ENCODE measurements at places on chromosomes 2 and 18.

DNA sequence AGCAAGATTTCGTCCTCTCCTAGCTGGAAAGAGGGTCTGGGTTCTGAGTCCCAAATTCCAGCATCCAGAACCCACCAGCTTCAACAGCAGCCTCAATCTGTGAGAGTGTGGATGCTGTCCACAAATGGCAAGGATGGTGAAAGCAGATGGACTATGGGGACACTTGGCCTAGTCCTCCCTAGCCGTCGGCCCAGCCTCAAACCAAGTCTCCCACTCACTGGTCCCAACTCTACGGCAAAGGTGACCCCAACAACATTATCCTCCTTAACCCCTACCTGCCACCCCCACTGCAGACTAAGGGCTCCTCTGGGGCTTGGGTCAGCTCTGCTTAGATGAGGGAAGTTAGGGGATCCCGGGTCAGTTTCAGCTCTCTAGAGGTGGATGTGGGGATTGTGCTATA, 57.3 kb downstream of the TNS1 start:
- no peak for DNase-seq

DNA sequence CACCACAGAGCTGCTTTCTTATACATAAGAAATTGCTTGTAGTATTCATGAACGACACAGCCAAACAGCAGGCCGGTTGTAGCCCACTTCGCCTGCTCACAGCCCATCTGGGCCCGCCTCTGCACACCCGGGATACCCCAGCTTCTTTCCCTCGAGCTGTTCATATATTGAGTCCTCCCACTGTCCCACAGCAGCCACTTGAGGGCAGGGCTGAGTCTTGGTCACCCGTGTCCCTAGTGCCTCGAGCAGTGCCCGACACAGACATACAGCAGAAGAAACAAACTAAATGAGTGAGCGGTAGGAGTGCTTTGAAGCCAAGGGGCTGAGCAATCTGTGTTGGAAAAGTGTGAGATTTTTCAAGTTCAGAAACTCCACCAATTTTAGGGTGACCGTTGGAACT, 251.4 kb downstream of the KLHL29 start:
- DNase-seq, result no peak

DNA sequence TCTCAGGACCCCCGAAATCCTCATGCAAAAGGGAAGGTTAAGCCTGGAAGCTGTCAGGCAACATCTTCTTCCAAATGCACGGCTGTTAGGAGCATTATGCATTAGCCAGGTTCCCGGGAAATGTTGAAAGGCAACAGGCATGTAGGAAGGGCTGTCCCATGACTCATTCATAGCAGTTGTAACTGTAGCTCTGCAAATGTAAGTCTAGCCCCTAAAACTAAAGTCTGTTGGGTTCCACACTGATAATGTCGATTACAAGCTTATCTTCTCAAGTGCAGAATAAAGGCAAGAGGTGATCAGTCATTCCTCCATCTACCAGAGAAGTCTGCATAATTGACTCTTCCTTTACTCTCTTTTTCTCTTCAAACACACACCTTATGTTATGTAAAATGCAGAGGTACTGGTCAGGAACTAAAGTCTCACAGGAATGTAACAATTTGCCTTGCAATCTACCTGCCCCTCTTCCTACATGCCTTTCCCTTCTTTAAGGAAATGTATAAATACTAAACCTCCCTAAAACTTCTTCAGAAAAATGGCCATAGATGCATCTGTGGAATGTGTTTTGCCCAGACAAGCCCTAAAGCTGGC, 99.8 kb downstream of the AKAIN1 start:
- no peak for DNase-seq

DNA sequence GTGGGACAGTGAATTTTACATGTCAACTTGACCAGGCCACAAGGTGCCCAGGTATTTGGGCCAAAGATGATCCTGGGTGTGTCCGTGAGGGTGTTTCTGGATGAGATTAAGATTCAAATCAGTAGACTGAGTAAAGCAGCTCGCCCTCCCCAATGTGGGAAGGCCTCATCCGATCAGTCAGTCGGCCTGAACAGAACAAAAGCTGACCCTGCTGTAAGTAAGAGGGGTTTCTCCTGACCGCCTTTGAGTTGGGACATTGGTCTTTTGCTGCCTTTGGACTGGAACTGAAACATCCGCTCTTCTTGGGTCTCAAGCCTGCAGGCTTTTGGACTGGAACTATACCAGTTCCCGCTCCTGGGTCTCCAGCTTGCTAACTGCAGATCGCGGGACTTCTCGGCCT, 233.3 kb downstream of the KLHL29 start:
- DNase-seq, result no peak

GRCh38 chr2:120141300-120142069, 81.7 kb downstream of the TMEM185B start:
- no peak for DNase-seq

- no peak for DNase-seq
Measured at GRCh38 chr2:95061119-95061512, 35.6 kb downstream of the MAL start.

DNA sequence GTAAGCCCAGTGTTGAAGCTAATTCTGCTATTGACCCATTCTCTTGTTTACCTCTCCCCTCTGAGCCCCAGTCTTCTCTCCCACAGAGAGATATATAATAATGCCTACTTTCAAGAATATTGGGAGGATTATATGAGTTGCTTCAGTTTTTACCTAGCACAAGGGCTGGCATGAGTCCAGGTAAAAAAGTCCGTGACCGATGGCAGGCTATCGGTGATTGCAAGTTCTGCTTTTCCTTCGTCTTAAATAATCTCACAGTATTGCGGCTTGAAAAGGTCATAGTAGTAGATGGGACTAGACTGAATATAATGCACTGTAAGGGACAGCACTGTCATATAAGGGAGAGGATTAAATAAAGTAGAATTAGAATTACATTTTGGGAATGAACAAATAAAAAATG, 77.6 kb downstream of the KIF5C start:
- no peak for DNase-seq

GRCh38 chr2:106143495-106144215, 50.4 kb downstream of the UXS1 start:
- DNase-seq, result no peak

GRCh38 chr2:237322564-237322963, 91.4 kb downstream of the COL6A3 start:
- no peak for DNase-seq

DNA sequence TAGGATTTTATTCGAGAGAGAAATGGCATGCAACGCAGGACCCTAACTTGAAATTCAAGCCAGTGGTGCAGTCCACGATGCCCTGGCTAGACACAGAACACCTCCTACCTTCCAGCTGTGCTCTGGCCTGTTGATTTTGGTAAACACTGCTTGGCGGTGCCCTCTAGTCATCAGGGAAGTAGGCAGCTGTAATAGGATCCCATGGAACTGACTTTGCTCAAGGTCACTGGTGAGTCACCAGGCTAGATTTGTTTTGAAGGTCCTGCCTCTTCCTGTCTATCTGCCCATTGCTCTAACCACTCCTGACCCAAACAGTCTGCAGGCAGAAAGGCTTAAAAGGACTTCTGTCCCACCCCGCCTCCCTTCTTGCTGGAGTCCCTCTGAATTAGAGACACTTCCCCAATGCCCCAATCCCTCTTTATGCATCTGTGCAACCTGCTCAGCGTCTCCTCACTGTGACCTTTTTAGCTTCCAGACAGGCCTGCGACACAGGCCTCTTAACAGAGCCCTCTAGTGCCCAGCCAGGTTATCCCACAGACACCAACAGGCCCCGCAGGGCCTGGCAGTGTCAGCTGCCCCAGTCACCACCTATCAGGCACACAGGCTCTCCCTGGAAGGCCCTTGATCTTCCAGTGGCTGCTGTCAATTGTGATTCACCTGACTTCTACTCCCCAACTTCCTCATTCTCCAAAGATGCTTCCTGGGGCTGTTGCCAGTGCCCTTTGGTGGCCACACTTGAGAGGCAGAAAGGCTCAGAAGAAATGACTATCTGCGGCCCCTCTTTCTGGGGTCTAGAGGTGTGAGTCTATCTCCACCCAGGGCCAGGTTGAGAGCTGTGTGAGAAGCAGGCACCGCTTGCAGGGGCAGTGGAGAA, 5.2 kb downstream of the TMEM127 start:
- DNase-seq, result no peak

GRCh38 chr2:10405448-10405847, 42.7 kb downstream of the ODC1 start:
- no peak for DNase-seq

GRCh38 chr2:118186110-118186857, 98.0 kb downstream of the INSIG2 start:
- DNase-seq, result peak; percentile 67

DNA sequence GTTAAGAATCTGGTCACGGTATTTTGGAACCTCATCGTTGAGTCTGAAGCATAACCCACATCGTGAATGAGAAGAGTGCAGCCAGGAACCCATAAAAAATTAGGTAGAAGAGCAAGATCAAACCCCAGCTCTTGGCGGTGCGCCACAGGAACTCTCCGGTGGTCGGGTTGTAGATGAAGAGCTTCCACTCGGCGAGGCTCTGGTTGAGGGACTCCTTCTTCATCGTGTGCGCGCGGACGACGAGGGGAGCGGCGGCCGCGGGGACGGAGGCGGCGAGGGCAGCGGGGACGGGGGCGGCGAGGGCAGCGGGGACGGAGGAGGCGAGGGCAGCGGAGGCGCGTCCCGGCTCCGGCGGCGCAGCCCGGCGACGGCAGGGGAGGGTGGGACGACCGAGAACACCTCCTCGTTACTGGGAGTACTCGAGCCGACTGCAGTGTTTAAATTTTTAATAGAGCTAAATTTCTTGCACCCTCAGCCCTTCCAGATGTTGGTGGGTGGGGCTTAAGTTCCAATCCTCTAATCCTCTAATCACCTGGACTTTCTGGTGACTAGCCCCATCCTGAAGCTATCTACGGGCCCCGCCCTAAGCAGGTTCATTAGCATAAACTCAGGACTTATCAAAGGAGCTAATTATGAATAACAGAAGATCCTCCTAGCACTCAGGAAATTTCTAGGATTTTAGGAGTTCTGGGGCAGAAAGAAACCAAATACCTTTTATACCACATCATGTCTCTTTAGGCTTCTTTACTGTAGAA, 20.4 kb upstream of the PAPOLG start:
- DNase-seq, result no peak

DNA sequence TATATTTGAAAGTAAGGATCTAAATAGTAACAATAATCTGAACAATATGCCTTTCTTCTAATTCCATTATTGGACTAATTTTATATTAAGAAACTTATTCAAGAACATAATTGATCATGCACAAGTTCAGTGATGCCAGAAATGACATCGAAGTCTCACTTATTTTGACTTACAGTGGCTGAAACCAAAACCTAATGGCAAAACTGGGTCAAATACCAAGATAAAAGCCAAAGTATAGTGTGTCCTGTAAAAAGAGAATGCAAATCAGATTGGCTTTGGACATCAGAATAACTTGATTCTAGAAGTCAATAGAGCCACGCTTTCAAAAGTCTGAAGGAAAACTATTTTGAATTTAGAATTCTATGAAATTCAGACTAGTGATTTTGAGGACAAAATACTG, 137.2 kb downstream of the FTCDNL1 start:
- DNase-seq, result no peak

GRCh38 chr18:10856132-10856531, 293.2 kb downstream of the PIEZO2 start:
- DNase-seq, result no peak

- no peak for DNase-seq
Measured at GRCh38 chr2:56473524-56473923, 289.7 kb downstream of the CCDC85A start.

DNA sequence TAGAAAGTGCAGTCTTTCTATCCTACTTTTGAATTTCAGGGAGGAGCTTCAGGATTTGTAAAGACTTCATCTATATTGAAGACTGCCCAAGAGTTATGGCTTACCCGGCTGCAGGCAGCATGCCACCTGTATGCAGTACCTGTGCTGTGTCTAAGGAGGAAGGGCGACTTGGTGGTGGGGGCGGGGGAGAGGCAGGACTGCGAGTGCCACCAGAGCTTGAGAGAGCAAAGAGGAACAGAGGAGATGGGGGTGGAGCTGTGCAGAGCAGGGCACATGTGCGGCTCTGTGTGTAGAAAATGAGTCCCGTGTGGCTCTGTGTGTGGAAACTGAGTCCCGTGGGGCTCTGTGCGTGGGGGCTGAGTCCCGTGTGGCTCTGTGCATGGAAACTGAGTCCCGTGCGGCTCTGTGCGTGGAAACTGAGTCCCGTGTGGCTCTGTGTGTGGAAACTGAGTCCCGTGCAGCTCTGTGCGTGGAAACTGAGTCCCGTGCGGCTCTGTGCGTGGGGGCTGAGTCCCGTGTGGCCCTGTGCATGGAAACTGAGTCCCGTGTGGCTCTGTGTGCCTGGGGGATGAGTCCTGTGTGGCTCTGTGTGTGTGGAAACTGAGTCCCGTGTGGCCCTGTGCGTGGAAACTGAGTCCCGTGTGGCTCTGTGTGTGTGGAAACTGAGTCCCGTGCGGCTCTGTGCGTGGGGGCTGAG, 43.2 kb downstream of the LDLRAD4 start:
- no peak for DNase-seq

DNA sequence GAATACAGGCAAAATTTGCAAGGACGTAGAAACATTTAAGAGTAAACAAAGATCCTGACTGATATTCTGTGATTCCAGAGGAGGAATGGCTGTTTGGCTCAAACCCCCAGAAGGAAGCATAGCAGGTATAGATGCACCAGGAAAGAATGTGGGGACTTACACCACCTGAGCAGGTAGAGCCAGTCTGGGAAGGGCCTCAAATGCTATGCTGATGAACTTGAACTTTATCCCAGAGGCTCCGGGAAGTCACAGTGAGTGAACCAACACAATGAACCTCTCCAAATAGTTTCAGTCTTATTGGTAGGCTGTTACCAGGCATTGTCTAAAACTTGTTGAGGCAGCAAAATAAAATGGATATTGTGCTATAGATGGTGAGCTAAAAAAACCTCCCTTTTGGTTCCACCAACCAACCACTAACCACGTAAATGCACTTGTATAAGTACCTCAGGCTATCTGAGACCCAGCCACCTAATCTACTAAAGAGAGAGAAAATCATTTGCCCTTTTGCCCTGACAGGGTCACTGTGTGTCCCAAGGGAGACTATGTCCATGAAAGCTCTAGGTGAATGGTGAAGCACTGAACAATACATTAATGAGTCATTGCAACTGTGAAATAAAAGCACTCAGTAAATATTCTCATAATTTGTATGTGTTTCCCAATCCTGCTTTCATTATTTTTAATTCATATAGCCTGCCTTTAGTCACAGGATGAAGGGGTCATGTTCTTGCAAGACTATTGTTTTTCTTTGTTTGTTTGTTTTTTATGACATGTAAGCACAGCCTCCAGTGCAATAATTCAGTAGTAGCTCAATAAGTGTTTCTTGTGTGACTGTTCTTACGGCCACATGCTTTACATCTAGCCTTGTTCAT, 911.6 kb downstream of the EPHA4 start:
- DNase-seq, result no peak
